ENCODE measurements at places on chromosomes 3 and 15.

DNA sequence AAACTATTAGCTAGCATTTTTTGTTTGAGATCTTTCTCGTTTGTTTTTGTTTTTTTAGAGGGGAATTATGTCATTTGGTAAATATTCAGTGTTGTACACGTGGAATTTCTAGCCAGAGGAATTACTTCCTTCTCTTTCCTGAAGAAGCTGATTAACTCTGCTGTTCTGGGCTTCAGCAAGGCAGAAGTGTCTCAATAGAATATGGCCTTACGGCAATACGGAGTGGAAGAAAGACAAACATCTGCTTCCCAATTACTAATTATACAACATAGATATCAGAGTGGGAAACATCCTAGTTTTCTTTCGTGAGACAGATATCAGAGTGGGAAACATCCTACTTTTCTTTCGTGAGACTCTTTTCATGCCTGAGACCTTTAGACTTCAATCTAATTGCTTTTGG, 11.9 kb downstream of the P3H2 start:
- no peak for DNase-seq

DNA sequence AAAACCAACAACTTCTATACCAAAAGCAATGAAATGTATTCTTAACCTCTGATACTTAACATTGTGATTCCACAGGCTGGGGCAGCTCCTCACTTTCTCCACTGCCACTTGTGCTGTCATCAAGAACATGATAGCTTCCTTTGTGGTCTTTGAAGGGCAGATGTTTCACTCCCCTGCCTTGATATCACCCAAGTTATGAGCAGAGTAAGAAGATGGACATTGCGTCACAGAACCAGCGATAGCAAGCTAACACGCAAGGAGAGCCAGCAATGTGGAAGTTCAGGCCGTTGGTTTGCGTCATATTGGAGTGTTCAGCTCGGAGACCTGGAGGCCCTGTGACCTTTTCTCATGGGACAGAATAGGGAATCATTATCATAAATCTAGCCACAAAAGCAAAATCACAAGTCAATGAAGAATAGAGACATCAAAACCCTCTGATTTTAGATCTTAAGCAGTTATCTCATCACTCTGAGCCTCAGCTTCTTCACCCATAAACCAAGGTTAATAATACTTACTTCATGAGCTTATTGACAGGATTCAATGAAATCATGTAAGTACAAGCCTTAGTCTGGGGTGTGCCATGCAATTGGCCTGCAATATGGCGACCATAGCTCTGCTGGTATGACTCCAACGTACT, 183.8 kb upstream of the THBS1 start:
- no peak for DNase-seq

DNA sequence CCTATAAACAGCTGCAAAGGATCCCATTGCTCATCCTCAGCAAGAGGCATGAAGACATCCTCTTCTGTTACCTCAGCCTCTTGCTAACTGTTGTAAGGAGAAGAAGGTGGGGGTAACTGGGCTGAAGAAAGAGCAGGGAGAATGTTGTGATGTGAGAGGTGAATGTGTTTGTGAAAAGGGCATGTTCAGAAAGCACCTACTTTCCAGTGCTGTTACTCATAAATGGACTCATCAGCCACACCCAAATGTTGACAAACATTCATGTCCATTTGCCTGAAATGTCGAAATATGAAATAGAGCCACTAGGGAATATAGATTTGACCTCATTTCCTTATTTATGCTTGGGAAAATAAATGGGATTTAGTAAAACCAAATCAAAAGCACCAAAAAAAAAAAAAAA, 12.6 kb downstream of the SLC24A1 start:
- no peak for DNase-seq

DNA sequence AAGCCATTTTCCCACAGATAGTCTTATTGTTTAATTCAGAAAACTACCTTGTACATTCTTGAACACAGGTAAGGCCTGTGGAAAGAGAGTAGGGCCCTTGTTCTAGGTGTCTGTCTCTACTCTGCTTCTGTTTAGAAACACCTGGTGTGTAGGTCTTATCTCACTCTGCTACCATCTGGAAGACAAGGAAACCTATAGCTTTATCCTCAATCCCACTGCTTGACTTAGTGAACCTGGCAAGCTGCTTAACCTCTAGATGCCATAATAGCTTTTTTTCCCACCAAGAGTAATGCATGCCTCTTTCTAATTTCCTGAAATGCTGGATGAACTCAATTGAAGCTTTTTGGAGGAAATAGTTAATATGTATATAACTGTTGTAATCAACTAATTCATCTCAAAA, 82.6 kb upstream of the RAP2B start:
- no peak for DNase-seq

DNA sequence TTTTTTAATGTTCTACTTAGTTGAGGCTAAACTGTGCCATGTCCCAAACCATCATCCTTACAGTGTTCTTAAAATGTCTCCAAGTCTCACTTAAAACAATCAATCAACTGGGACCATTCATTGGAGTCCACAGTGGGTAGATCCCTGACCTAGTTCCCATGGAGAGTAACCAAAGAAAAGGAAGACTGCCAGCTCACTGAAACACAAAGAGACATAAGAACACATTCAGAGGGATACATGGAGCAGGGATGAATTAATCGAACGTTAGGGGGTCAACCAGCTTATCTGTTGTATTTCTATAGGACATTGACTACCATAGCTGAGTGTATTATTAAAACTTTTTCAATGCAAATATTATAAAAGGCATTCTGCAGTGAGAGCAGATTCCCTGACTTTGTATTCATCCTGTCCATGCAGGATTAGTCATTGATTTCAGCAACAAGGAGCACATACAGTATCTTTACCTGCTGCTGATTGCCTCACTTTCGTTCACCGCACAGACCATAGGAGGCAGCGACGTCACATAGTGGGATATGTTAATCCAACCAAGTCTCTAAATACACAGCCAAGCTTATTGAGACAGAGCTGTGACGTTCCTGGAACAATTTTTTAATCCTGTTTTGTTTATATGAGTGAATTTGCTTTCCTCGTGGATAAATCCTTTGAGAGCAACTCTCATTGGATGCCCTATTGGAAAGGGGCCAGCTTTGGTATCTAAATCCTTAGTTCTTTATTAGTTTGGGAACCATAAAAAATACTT, 364.9 kb upstream of the RBMS3 start:
- no peak for DNase-seq

Data from activated naive CD4-positive, alpha-beta T cell (primary cell).